Endodermal cell (in vitro differentiated cells): ENCODE measurements at places on chromosomes 2 and 18.

DNA sequence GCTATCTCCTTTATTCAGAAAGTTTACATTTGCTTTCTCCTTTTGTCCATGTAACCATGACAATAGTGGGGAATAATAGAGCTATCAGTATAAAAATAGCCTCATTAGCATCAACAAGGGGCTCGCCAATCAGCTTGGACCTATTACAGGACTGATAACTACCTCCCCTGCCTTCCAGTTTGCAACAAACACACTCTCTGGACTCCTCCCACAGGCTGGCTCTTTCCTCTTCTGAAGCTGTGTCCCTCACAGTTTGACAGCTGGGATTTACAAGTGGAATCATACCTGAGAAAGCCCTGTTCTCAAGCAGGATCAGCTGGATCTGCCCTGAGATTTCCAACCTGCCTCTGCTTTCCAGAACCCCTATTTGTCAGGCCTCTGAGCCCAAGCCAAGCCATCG lies 162.5 kb downstream of the GRB14 start:
- H3K36me3 ChIP-seq = no peaks in the 10 kb centered on the region
- H3K27ac ChIP-seq = no peak overlapping the region
- no peak overlapping the region for H3K4me3 ChIP-seq

- no peak overlapping the region for H3K4me3 ChIP-seq
- no peaks in the 10 kb centered on the region for H3K36me3 ChIP-seq
- DNase-seq = no peak
- H3K27me3 ChIP-seq = no peaks in the 10 kb centered on the region
- no peak overlapping the region for H3K27ac ChIP-seq
Measured at GRCh38 chr18:21101172-21101571, 10.4 kb downstream of the ROCK1 start.

DNA sequence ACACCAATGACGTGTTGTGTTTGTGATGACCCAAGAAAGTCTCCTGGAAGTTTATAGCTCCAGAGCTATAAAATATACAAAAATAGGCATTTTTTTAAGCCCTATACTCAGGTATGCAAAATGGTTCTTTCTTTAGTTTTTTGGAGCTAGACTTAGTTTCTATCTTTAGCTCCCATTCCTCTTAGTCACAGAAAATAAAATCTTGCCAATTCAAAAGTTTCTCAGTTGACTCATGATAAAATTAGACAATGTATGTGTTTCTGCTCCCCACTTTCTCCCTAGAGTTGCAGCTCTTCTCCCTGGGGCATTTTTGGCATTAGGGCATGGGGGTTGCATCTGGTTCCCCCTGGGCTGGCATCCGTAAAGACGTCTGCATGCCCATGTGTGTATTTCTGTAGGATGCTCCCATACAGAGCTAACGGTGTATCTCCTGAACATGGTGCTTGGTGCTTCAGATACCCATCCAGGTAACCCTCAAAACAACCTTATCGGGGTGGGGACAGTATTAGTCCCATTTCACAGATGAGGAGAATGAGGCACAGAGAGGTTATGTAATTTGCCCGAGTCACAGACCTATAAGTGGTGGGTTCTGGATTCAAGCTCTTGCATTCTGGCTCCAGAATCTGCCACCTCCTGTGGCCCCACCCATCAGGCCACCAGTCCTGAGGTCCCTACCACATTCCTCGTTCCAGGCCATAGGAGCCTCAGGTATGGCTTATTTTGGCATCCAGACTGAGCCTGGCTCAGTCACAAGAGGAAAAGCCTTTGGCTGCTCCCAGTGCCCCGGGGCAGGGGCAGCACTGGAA lies 43.1 kb upstream of the ASAP2 start:
- no peak for DNase-seq
- H3K4me3 ChIP-seq = no peak overlapping the region
- H3K4me1 ChIP-seq = no peaks in the 10 kb centered on the region
- H3K27ac ChIP-seq = no peak overlapping the region
- H3K27me3 ChIP-seq = no peaks in the 10 kb centered on the region

DNA sequence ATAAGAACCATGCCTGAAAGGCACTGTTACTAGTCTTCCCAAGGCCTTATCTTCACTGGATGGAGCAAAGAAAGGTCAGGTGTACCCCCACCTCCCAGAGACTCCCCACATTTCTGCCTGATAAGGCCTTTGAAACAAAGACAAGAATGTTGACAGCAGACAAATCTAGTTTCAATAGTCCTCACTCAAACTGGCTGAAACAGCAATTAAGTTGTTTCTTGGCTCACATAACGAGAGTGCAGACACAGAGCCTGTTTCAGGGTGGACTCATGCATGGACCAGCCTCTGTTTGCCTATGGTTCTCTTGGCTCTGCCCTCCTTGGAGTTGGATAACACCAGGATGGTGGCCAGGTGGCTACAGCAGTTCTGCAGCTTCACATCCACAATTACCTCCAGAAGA lies 7.5 kb upstream of the CFAP221 start:
- peaks cover 4% of the 10 kb centered on the region for H3K4me1 ChIP-seq
- no peaks in the 10 kb centered on the region for H3K36me3 ChIP-seq
- DNase-seq = no peak
- H3K4me3 ChIP-seq = no peak overlapping the region

DNA sequence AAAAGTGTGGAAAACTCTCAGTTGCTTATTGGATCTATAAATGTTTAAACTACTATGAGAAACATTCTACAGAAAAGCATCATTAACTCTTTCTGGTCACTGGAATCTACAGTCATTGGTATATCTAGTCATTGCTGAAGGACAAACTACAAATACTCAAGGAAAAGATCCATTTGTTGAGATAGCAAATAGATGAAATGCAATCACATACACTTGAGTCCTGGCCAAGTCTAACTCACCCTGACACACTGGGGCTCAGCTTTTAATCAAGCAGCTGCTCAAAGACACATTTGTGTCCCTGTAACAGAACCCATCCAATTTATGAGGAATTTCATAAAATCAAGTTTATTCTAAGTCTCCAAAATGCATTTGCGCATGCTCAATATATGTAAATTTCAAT lies 68.7 kb downstream of the CDH2 start:
- H3K4me3 ChIP-seq = peak overlapping the region; percentile 57
- H3K27ac ChIP-seq = no peak overlapping the region
- no peaks in the 10 kb centered on the region for H3K27me3 ChIP-seq
- H3K36me3 ChIP-seq = peaks cover 65% of the 10 kb centered on the region

GRCh38 chr2:146939991-146940685 lies 904.7 kb upstream of the ACVR2A start:
- H3K36me3 ChIP-seq = no peaks in the 10 kb centered on the region
- H3K4me3 ChIP-seq = no peak overlapping the region
- H3K27ac ChIP-seq = no peak overlapping the region

DNA sequence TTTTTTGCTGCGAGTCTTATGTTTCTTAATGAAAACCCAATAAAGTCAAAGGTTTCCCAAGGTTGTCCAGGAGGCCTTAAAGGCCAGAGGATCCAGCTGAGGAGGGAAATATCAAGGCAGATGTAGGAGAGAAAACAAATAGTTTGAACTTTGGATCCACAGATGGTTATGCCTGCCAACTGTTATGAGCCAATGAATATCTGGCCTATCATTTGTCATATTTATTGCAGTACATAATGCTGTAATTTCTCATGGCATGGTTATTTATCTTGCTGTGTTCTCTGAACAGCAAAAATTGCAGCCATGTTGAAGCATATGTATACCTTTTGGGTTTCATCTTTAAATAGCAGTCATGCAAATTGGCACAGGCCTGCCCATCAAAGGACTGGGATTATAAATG lies 38.2 kb upstream of the CAVIN2 start:
- no peak overlapping the region for H3K4me3 ChIP-seq
- H3K4me1 ChIP-seq = no peaks in the 10 kb centered on the region
- DNase-seq = no peak
- H3K27me3 ChIP-seq = no peaks in the 10 kb centered on the region
- no peak overlapping the region for H3K27ac ChIP-seq

GRCh38 chr18:24603151-24603550 lies 142.7 kb downstream of the HRH4 start:
- H3K27me3 ChIP-seq = peaks cover 23% of the 10 kb centered on the region
- no peak for DNase-seq
- no peaks in the 10 kb centered on the region for H3K36me3 ChIP-seq

DNA sequence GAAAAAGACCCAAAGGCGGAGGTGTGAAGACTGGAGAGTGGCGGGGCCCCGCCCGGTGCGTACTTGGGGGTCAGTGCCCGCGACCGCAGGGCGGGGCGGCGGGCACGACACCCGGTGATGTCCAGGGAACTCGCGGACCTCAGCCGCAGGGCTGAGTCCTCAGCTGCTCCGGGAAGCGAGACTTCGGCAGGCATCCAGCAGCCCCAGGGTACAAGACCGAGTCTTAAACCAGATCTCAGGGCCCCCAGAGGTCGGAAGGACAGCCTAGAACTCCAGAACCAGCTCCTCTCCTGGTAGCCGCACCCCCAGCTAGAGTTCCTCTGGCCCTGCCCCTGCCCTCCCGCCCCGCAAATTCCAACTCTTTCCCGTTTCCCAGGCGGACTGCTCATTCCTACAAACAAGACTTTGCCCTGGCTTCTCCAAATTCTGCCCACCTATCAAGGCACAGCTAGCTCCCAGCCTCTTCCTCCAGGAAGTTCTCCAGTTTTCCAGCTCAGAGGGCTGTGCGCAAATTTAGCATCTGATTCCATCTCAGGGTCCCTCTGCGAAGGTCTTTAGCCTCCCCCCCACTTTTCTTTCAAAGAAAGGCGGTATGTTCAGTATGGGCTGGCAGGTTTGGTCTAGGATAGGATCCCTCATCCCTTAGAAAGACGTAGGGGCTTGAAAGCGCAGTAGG lies 26.0 kb upstream of the NOTO start:
- peak overlapping the region; percentile 91 for H3K4me3 ChIP-seq
- peak; percentile 85 for DNase-seq
- no peak overlapping the region for H3K27ac ChIP-seq
- H3K4me1 ChIP-seq = no peaks in the 10 kb centered on the region

DNA sequence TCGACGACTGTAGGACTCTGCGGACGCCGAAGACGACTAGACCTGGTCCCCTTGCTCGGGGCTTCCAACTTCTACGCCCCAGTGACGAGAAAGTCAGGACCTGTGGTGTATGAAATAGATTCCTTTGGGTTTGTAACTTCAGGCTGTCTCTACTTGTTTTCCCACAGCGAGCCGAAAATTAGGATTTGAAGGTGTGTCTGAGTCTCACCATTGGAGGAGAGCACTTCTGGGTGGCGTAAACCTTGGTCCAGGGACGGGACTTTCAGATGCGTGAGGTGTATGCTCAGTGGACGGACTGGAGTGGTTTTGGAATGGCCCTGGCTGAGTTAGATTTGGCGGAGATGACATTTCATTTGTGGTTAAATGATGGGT lies 1.3 kb downstream of the BIRC6 start:
- DNase-seq = no peak
- peaks cover 12% of the 10 kb centered on the region for H3K36me3 ChIP-seq
- H3K4me3 ChIP-seq = peak overlapping the region; percentile 94
- no peak overlapping the region for H3K27ac ChIP-seq

GRCh38 chr2:180325416-180326120 lies 318.5 kb upstream of the CWC22 start:
- no peaks in the 10 kb centered on the region for H3K27me3 ChIP-seq
- no peak overlapping the region for H3K4me3 ChIP-seq
- H3K4me1 ChIP-seq = no peaks in the 10 kb centered on the region
- H3K36me3 ChIP-seq = no peaks in the 10 kb centered on the region
- no peak for DNase-seq

GRCh38 chr2:100352521-100352920 lies 30.2 kb upstream of the LONRF2 start:
- no peaks in the 10 kb centered on the region for H3K36me3 ChIP-seq
- no peak overlapping the region for H3K4me3 ChIP-seq
- H3K27ac ChIP-seq = no peak overlapping the region
- no peaks in the 10 kb centered on the region for H3K4me1 ChIP-seq
- H3K27me3 ChIP-seq = no peaks in the 10 kb centered on the region

DNA sequence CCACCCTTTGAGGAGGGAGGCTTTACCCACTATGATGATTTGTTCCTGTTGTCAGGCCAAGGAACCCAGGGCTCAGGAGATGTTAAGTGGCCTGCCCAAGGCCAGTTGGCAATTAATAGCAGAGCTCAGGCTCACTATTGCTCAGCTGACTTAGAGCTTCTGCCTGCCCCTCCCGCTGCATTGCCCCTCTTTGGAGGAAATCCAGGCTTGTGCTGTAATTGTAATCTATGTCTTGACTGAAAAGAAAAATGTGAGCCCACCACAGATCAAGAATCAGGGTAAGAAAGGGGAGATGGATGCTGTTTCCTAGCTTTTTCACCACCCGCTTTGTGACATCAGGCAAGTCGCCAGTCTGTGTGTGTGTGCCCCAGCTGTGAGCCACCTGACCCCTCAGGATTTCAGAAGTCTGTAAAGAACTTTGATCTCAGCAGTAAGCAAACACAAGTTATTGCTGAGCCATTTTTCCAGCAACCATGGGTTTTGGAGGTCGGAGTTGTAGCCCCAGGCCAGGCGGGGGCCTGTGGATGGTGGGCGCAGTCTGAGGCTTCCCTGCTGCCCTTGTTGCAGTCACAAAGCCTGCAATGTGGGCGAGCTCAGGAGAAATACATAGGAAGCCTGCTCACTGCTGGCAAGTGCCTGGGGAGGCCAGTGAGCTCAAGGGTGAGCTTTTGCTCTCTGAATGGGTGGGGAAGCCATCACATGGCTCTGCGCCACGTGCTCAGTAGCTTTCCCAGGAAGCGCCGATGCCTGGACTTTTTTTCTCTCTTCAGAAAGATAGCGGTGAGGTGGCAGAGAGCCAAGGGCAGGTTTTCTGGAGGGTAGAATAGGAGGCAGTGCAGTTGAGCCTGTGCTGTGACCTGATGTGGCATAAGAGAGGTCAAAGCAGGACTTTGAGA lies 6.1 kb downstream of the CABLES1 start:
- no peaks in the 10 kb centered on the region for H3K4me1 ChIP-seq
- peak overlapping the region; percentile 57 for H3K27ac ChIP-seq
- DNase-seq = no peak
- H3K27me3 ChIP-seq = peaks cover 8% of the 10 kb centered on the region

DNA sequence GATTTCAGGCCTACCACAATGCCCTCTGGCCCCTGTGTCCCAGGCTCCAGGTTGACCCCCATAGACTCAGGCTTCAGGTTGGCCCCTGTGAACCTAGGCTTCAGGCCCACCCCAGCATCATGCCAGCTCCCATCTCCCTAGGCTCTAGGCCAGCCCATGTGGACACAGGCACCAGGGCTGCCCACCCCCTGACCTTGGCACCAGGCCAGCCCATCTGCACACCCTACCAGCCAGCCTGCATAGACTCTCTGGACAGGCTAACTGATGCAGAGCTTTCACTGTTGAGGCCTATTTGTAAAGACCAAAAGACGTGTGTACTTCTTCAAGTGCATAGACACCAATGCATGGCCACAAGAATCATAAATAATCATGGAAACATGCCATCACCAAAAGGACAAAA lies 83.9 kb downstream of the VAPA start:
- no peak overlapping the region for H3K4me3 ChIP-seq
- no peak overlapping the region for H3K27ac ChIP-seq
- H3K36me3 ChIP-seq = no peaks in the 10 kb centered on the region
- H3K4me1 ChIP-seq = no peaks in the 10 kb centered on the region
- no peaks in the 10 kb centered on the region for H3K27me3 ChIP-seq
- DNase-seq = no peak
